ENCODE measurements at places on chromosomes 7 and 10. TPM values are rescaled to one million over a fixed set of nuclear protein-coding genes. Genes with fewer than 3 reads are reported as not detected.

DNA sequence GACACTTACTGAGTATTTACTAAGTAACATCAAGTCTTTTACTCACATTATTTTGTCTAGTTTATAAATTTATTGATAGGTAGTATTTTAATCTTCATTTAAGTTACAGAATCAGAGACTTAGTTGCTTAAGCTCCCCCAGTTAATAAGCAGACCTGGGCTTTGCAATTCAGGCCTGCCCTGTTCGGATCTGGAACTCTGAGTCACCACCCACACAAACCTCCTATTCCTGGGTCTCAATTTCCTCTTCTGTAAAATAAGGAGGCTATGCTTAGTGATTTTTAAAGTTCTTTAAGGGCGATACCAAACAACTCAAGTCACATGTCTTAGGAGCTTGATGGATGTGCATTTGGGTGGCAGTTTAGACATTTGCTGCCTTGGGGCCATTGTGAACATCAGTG is 3.5 kb upstream of the MGAM start:
- no peak for DNase-seq

DNA sequence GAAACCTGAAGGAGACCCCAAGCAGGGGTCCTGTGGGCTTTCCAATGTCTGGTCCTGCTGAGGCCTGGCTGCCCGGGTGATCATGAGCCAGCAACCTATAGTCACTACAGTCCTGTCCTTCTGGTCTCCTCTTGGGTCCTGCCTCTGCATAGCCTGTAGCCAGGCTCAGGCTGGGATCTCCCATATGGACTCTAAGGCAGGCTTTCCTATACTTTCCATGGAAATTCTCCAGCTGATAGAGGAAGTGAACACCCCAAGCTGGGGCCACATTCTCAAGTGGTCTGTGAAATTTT is 26.4 kb downstream of the ANXA8 start:
- DNase-seq, result no peak

DNA sequence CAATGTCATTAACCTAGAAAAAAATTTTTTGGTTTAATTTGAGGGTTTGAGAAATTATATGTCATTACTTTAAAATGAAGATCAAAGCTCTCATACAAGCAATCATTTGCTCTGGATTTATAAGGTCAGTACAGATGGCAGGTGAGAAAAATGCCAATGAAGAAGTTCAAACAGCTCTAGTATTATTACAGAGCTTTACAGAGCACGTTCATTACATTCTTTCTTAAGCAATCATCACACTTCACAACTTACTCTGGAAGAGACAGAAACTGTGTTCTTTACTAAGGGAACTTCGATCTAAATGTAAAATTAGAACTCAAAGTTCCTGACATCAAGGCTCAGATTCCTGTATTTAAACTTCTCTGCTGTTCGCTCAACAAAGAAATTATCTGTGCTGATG is 153.4 kb downstream of the ATE1 start:
- no peak for DNase-seq

GRCh38 chr7:134811765-134812164 is 32.3 kb downstream of the CALD1 start:
- peak; percentile 69 for DNase-seq

GRCh38 chr7:82166260-82167015 is 277.1 kb downstream of the CACNA2D1 start:
- DNase-seq, result no peak

DNA sequence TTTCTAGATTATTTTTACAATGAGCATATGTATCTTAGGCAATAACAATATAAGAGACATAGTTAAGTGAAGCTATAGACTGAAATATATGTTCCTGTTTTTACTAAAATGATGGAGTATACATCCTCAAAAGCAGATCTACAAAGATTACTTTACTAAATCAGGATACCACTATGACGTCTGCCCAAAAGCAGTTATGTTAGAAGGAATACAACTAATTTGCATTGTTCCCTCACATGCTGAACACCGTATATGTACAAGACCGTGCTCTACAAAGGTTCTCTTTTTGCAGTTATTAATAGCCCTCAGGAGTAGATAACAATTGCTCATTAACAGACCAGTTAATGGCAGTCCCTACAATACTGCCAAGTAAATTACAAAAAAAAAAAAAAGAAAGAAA is 137.5 kb downstream of the CD36 start:
- no peak for DNase-seq

DNA sequence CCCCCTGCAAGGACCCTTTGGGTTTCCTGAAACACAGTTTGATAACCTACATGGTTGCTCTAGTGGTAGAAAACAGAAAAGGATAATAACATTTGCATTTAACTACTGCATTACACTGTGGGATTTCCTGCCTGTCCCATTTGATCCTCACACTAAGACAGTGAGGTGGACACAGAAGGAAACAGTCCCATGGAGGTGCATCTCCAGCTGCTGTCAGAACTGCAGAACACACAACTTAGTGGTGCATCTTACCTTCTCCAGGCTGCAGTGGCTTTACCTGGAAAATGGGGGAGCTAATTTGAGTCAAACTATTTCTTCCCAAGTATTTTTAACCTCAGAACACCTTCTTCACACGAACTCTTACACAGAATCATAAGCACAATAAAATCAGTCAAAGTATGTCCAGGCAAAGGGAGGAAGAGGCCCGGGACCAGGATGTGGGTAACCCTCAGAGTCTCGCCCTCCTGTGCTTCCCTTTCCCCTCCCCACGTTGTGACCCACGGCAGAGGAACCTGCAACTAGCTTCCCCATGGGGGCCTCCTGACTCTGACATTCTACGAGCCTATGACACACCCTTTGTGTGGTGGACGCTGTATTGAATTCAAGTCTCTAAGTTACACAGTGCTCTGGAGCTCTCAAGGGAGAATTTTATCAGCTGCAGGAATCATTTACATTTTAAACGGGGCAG is 33.7 kb downstream of the SCRN1 start:
- DNase-seq, result peak; percentile 32

GRCh38 chr10:45095286-45095685 is 94.6 kb downstream of the ZNF22 start:
- DNase-seq, result peak; percentile 30

- no peak for DNase-seq
These were observed 15.4 kb downstream of the ADCYAP1R1 start for GRCh38 chr7:31067491-31067890.

- peak; percentile 25 for DNase-seq
These were observed 1.2 kb downstream of the MACROH2A2 start for GRCh38 chr10:70053841-70054288.

GRCh38 chr7:521221-522070 is 1.8 kb upstream of the PDGFA start:
- peak; percentile 76 for DNase-seq

GRCh38 chr7:120862987-120863590 is 5.1 kb upstream of the TSPAN12 start:
- peak; percentile 68 for DNase-seq

DNA sequence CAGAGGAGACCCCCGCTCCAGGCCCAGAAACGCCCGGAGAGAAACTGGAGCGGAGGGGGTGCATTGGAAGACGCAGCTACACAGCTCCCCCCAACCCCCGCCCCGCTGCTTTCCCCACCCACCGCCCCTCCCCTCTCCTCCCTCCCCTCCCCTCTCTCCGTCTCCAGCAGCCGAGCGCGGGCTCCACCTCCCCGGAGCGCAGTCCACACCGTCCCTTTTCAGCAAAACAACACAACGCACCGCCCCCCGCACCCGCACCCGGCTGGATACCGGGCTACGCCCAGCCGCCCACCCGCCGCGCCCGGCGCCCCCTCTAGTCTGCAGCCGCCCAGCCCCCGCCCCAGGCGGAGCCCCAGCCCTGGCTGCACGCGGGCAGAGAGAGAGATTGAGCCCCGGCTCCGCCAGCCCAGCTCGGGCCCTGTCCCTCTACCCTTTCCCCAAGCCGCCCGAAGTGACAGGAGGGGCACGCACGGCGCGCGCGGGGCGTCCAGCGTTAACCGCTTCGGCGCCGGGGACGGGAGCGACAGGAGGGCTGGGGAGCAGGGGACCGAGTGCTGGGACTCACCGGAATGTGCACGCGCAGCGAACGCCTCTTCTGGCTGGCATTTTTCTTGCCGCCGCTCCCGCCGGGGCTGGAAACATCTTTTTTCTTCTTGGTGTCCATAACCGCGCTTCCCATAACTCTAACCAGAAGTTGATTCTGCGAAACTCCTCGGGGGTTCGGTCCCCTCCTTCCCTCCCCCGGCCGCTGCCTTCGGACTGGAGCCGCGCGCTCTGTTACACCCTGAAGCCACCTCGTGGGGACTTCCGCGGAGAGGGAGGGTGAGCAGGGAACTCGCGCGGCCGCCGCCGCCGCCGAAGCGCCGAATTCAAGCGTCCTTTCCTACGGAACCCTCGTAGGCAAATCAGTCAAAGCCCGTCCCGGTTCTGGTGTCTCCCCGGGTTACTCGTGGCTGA is 695 bp downstream of the PRKAG2 start:
- peak; percentile 89 for DNase-seq

GRCh38 chr7:89401099-89401498 is 605.6 kb upstream of the TEX47 start:
- peak; percentile 35 for DNase-seq

DNA sequence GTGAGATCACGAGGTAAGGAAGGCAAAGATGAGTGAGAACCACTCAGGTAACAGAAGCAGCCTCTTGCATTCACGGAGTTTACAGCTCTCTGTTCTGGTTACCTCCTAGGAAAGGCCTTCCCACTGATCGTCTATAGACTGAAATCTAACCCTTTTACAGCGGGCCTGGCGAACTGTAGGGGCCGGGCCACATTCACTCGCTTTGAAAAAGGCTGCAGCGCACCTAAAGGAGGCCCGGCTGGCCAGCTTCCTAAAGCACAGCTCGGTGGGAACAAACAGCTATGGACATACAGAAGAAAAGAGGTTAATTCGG is 565 bp downstream of the ATP5MK start:
- DNase-seq, result no peak

DNA sequence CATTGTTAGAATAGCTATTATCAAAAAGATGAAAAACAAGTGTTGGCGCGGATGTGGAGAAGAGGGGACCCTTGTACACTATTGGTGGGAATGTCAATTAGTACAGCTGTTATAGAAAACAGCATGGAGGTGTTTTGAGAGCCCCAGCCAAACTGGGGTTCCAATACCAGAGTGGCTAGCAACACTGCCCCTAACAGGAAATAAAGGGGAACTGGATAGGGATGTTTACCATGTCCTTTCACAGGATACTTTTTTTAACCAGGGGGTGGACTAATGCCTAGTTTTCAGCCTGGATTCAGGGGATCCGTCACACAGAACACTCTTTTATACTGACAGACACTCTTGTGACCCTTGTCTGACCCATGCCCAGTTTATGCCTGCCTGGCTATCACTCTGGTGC is 6.9 kb upstream of the GSTK1 start:
- no peak for DNase-seq

GRCh38 chr10:128217136-128217535 is 90.9 kb upstream of the MKI67 start:
- DNase-seq, result no peak

DNA sequence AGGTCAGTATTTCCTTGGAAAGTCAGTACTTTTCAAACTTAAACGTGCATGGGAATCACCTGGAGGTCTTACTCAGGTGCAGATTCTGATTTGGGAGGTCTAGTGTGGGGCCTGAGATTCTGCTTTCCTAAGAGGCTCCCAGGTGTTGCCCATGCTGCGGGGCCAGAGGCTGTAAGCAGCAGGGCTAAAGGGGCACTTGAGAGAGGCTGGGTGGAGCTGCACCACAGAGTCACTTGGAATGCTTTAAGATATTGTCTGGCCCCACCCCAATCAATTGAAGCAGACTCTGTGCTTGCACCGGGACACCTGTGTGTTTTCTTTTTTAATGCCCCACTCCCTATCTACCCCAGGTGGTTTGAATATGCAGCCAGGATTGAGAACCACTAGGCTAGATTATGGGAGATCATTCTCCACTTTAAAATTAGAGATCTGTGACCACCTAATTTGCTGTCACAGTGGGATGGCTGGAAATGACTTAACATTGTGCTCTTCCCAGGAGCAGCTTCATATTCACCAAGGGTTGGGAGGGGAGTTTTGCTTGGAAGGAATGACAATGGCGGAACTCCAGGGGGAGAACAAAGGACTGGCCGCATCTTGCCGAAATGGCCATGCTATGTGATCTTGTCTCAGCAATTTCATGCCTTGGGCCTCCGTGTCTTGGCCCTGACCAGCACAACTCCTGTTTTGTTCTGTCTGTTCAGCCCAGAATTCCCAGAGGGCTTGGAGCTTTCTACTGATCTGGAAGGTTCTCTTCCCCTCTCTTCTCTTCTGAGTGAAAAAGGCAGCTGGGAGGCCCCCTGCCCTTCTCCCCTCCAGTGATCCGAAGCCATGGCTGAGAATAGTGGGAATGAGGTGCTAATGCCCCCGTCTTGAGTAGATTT is 80.2 kb downstream of the FAM241B start:
- peak; percentile 43 for DNase-seq

- no peak for DNase-seq
These were observed 6.8 kb downstream of the PTPN12 start for GRCh38 chr7:77543910-77544309.

DNA sequence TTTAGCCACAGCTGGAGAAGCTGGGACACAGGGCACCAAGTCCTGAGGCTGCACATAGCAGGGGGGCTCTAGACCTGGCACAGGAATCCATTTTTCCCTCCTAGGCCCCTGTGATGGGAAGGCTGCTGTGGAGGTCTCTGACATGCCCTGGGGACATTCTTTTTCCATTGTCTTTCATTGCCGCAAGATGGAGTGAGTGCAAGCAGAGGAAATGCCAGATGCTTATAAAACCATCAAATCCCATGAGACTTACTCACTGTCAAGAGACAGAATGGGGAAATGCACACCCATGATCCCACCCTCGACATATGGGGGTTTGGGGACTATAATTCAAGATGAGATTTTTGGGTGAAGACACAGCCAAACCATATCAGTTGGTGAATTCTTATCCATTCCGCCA is 94.7 kb upstream of the FERD3L start:
- no peak for DNase-seq

GRCh38 chr10:12842310-12842709 is 159.2 kb downstream of the CCDC3 start:
- no peak for DNase-seq

DNA sequence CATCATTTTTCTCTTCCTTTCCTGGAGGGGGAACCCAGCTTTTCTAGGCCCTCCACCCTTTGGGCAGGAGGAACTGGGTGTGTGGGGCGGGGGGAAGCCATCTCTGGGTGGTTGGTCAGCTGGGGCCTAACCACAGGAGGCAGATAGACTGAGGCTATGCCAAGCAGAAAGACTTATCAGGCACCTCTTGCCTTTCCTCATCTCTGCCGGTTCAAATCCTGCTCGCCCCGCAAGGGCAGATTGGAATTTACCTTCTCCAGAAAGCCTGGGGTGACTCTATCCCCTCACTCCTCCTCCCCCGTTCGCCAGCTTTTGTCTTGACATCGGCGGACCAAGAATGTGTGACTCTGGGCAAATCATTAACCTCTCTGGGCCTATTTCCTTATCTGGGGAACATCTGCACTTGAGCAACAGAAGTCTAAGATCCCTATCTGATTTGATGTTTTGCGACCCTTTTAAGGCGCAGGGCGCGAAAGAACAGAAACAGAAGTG is 584 bp upstream of the GARS1 start:
- DNase-seq, result no peak

HTR7 gene
- 0.20 TPM for polyA plus RNA-seq

FGF8 gene
- polyA plus RNA-seq, result 1.9 TPM

PITRM1 gene
- polyA plus RNA-seq, result 54.7 TPM

OPN1SW gene
- 2.4 TPM for polyA plus RNA-seq

CHAT gene
- polyA plus RNA-seq, result 0.32 TPM

C10orf105 gene
- polyA plus RNA-seq, result 0.28 TPM

SLIT1 gene
- polyA plus RNA-seq, result 0.66 TPM

GNAT3 gene
- polyA plus RNA-seq, result 0.15 TPM

TMEM236 gene
- polyA plus RNA-seq, result 0.66 TPM

ASB10 gene
- polyA plus RNA-seq, result 1.6 TPM

ABCA13 gene
- polyA plus RNA-seq, result 0.09 TPM

SEMA3C gene
- polyA plus RNA-seq, result 127 TPM

C10orf95 gene
- polyA plus RNA-seq, result 0.32 TPM

KCNH2 gene
- 15.0 TPM for polyA plus RNA-seq

TRIM56 gene
- 9.5 TPM for polyA plus RNA-seq

C7orf57 gene
- polyA plus RNA-seq, result not detected
